ENCODE measurements at places on chromosomes 7 and 10.

DNA sequence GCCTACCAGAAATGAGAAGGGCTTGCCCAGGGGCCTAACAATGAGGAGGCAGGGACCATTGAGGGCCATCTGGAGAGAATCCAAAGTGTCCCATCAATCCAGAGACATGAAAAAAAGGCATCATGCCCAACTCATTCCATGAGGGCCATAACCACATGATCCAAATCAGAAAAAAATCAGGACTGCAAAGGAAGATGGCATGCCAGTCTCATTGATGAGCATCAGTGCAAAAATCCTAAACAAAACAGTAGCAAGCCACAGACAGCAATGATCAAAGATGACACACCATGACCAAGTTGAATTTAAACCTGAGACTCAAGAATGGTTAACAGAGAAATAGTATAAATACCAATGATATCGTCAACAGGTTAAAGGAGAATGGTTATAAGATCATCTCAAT, 7.0 kb upstream of the CYP3A4 start:
- no peak for DNase-seq

DNA sequence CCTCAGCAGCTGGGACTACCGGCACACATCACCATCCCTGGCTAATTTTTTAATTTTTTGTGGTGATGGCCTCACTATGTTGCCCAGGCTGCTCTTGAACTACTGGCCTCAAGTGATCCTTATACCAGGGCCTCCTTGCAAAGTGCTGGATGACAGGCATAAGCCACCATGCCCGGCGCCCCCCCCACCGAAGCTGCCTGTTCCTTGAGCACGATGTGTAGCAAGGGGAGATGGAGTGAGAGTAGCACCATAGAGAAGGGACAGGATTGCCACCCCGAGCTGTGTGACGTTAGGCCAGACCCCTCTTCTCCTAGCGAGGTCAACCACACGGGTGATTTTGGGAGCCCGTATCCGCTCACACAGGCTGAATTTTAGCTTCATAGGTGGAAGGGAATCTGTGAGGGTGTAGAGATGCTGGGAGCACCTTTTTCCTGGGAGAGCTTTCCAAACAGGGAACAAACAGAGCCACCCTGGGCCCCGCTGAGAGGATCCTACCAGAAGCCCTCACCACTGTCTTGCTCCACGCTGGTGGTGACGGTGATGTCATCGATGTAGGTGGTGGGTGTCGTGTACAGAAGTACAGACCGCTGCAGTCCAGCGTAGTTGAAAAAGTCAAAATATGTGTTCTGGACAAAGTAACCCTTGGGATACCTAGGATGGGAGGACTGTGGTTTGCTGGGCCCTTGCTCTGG, 3.0 kb downstream of the GUSB start:
- no peak for DNase-seq

DNA sequence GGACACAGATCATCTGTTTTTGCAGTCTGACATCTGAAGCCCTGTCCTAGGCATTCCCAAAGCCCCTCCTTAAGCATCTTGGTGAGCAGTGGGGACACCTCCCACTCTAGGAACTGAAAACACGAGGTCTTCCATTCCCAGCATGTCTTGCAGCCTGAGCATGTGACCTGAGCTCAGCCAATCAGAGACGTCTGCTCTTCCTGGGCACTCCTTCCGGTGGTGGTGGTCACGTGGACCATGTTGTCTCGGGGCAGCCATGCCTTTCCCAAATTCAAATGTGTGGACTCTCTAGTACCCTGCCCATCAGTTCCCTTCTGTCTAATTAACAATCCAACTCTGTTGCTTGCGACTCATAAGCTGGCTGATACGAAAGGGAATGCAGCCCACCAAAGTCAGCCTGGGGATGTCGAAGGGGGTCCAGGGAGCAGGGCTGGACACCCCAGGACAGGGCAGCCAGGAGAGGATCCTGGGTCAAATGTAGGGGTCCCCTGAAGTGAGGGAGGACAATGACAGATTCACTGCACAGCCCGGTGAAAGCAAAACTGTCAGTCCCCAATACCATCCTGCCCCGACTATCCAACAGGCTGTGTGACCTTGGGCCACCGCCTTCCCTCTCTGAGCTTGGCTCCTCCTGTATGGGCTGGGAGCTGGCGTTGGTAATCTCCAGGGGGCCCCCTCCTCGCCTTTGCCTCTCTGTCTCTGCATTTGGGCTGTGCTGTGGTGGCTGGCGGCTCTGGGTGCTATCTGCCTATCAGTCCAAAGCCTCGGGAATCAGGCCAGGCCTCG, 57.4 kb upstream of the BAIAP2L1 start:
- no peak for DNase-seq

- DNase-seq, result peak; percentile 57
These were observed 28.1 kb downstream of the EPHB4 start for GRCh38 chr7:100799037-100799896.

GRCh38 chr7:105493196-105493922, 28.7 kb downstream of the PUS7 start:
- no peak for DNase-seq

All from SJSA1 (cell line).